NCI-H2107 (cell line): ENCODE measurements at places on chromosomes 7 and 10.

- DNase-seq, result no peak
These were observed 178.6 kb downstream of the RPS24 start for GRCh38 chr10:78212060-78212785.

GRCh38 chr7:130400120-130400572, 19.9 kb downstream of the CPA1 start:
- DNase-seq, result no peak

GRCh38 chr7:45690762-45691150, 116.6 kb downstream of the ADCY1 start:
- no peak for DNase-seq

GRCh38 chr7:18189500-18190126, 162.0 kb upstream of the PRPS1L1 start:
- no peak for DNase-seq

GRCh38 chr7:152462995-152463708, 27.3 kb upstream of the KMT2C start:
- DNase-seq, result peak; percentile 21

DNA sequence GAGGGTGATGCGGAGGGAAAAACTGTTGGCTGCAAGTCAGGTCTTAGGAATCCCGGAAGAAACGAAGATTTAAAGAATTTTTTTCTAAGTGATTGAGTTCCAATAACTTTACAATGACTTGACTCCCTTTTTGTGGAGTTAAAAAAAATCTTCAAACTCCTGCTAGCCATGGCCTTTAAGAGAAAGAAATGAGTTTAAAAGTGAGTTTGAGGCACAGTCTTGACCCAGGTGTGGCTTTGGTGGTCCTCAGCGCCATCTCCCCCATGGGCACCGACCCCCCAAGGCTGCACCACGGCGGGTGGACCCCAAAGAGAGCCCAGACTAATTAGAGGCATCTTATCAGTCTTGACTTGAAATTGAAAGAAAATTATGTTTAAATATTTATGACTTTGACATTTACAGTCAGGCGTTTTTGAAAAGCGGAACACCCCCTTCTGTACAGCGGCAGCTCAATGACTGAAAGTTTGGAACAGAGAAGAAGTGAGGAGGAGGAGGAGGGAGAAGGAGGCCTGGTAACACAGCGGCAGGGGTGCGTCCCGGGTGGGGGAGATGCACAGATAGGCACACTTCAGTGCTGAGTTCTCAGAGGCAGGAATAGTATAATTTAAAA, 349.6 kb downstream of the DNAJB6 start:
- DNase-seq, result no peak

DNA sequence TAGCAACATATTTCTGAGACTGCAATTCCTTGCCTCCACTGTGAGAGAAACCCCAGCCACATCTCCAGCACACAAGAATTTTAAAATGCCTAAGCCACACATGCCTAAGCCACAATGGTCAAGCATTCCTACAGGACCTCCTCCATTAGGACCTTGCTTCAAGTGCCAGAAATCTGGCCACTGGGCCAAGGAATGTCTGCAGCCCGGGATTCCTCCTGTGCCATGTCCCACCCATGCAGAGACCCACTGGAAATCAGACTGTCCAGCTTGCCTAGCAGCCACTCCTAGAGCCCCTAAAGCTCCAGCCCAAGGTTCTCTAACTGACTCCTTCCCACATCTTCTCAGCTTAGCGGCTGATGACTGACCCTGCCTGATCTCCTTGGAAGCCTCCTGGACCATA, 117.5 kb downstream of the AHR start:
- no peak for DNase-seq

- DNase-seq, result no peak
These were observed 171.0 kb downstream of the SND1 start for GRCh38 chr7:127822822-127823508.

GRCh38 chr10:84784749-84785148, 456.4 kb downstream of the CCSER2 start:
- DNase-seq, result no peak

DNA sequence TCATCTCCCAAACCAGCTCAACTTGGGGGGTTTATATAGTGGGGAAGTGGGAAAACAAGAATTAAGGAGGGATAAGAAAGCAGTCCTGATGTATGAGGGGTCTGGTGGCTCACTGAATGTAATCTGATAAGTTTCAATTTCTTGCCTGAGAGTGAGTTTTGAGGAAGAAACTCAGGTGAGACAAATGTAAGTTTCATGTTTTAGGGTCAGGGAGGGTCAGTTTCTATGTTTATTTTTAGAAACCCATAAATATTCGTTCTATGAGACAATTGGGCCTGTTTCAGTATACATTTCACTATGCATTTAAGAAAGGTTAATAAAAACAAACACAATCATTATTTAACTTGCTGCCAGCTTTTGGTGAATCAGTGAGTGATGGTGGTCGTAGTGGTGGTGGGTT, 128.0 kb upstream of the MBL2 start:
- DNase-seq, result no peak

- DNase-seq, result no peak
These were observed 32.2 kb downstream of the PLXNA4 start for GRCh38 chr7:132544025-132544424.

DNA sequence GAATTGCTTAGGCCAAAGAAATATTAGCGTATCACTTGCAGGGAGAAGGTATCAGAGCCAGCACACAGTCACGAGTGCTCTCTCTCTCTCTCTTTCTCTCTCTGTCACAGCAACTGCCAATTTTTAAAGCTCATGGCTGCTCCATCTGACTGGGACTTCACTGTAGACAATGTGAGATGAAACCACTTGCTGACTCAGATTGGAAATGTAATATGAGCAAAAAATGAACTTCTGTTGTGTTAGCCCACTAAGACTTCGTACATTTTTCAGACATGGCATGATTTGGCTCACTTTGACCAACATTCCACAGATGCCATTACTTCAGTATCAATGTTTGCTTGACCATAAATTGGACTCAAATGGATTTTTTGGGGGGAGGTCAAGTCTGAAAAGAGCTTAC, 68.1 kb downstream of the DGKB start:
- DNase-seq, result no peak

DNA sequence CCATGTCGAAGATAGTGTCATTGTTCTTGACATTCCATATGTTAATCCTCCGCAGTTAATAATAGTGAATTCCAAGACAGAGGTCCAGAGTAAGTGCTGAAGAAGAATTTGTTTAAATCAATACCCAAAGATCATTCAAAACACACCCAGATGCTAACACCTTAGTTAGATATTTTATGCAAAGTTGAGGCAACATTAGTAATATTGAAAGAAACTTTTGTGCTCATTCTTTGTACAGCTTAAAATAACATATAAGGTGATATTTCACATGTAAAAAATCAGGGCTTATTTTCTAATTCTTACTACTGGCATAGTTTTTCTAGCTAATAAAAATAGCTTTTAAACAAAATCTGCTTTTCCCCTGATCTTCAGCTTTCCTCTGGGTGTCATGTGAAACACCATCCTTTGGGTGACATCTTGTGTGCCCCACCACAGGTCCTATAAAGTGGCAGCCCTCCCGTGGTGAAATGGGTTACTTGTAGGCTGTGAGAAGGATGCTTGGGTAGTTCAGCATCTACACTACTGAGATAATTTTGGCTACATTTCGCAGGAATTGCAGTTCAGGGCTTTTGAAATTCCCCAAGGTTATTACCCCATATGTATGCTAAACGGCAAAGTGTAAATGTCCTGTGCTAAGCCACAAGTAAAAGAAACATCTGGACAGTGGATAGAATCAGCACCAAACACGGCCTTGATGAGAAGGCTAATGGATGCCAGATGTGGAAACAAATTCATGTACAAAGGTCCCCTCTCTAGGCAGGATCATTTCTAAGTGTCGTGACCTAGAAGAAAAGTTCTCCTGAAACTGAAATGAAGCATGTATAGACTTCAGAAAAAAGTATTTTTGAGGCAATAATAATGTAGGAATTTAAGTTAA, 105.4 kb downstream of the GRM3 start:
- DNase-seq, result no peak

- no peak for DNase-seq
These were observed 234.1 kb downstream of the PTEN start for GRCh38 chr10:88097536-88097935.

DNA sequence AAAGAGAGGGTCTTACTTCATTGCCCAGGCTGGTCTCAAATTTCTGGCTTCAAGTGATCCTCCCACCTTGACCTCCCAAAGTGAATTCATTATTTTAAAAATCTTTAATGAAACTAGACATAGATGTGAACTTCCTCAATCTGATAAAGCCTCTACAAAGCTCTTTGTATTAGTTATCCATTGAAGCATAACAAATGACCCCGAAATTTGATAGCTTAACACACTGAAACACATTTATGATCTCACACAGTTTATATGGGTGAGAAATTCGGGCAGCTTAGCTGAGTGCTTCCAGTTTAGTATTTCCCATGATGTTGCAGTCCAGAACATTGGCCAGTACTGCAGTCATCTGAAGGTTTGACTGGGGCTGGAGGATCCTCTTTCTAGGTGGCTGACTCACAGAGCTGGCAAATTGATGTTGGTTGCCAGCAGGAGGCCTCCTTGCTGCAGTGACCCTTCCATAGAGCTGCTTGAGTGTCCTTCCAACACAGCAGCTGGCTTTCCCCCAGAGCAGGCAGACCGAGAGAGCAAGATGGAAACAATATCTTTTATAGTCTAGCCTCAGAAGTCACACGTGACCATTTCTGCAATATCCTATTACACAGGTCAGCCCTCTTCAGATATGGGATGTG, 16.6 kb upstream of the WNT8B start:
- DNase-seq, result no peak

DNA sequence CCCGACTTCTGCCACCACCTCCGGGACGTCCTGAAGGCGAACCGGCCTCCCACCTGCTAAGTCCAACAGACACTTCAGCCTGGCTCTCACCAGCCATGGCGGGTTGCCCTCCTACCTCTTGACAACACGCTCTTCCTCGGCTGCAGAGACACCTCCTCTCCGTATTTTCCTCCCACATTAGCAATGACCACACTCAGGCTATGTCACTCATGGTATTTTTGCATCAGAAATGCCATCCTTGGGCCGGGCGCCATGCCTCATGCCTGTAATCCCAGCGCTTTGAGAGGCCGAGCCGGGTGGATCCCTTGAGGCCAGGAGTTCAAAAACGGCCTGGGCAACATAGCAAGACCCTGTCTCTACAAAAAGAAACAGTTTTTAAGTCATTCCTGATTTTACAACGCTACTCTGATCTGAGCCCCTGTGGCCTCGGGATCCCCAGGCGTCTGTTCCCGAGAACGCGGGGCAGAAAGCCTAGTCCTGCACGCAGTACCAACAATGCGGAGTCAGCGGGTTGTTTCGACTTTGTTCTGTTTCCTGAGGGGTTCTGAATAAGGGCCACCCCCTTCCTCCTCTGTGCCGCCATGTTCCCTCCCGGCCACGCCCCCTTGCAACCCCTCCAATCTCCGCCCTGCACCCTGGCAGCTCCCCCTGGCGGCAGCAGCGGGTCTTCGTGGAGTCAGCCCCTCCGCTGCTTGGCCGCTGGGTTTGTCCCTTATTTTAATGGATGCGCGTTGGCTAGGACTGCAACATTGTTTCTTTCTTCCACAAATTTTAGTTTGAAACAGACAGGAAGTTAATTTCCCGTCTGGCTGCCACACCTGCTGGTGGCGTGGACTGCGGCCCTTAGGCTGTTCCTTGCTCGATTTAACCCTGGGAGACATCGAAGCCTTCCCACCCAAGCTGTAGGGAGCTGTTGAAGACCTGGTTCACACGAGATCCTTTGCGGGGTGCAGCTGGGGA, 9.7 kb upstream of the ZFAND2A start:
- DNase-seq, result no peak

DNA sequence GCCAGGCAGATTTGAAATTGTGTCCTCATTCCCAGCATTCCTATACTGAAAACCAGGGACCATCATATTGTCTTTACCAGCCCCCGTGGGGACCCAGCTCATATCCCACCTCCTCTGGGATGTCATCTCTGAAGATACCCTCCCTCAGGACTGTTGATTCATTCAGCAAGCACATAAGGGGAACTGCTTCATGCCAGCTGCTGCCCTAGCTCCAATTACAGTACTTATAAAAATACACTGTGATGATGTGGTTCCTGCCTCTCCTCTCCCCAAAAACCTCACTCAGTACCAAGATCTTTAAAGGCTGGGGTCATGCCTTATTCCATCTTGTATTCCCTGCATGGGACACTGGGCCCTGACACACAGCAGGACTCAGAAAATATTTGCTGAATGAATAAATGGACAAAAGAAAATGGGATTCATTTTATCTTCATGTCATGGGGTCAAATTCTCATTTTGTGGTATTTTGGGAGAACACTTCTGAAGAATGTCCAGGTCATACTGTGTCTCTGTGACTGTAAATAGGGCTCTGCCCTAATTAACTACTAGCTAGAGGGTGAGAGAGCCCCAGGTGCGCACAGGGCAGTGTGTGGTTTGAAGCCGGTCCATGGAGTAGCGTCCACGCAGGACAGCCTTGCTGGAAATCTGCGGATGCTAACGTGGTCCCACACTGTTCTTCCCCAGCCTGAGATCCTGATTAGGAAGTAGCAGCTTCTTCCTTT, 29.0 kb upstream of the DAGLB start:
- no peak for DNase-seq

DNA sequence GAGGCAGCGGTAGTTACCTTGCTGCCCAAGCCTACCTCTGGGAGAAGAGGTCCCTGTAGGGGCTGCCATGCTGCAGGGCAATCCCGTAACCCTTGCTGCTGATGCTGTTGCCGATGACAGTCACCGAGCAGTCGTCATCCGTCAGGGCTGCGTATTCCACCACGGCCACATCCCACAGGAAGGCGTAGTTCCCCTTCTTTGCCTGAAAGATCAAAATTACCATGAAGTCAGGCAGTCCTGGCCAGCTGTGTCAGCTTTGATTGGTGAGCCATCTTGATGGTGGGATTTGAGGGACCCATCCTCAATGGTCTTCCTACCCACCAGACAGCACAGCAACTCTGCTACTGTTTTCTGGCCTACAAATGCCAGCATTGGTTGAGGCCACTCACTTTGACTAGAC, 746.8 kb downstream of the GRID1 start:
- DNase-seq, result no peak

DNA sequence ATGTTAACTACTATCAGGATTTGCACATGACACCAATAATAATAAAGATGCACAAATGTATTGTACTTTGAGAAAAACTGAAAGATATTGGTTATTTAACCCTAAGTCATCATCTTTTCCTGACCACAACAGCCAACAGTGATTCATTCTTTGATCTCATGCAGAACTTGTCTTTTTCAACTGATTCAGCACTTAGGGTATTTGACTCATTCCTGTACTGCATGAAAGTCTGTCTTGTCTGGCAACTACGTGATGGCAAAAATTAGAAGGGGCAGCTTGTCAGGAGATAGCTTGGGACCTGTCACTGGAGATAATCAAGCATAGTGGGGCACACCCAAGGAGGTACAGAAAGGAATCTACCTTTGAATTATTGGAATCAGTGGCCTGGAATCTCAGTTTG, 77.8 kb upstream of the LRRC17 start:
- no peak for DNase-seq

GRCh38 chr10:29815572-29815971, 180.8 kb upstream of the SVIL start:
- no peak for DNase-seq

DNA sequence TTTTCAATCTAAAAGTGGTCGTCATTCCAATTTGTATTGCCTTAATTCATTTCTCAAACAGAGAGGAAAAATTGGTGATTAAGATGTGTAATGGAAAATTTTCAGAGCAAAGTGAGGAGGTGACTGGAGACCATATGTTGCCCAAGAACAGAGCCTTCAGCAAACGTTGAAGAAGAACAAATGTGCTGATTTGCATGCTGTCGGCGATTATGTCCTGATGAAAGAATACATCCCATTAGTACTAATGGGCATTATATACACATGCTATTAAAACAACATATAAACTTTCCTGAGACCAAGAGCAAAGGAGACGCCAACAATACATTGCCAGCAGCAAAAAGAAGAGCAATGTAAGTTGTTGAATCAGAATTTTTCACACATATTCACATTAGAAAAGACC, 100.0 kb upstream of the ARID5B start:
- no peak for DNase-seq

GRCh38 chr10:22481106-22481505, 135.8 kb downstream of the SPAG6 start:
- no peak for DNase-seq
